ENCODE measurements at places on chromosomes 12 and 14.

- DNase-seq, result no peak
These were observed 222.9 kb downstream of the DPY19L2 start for GRCh38 chr12:63445224-63445880.

GRCh38 chr12:128810182-128811127 is 13.3 kb downstream of the SLC15A4 start:
- DNase-seq, result no peak

- no peak for DNase-seq
These were observed 8.0 kb upstream of the MGP start for GRCh38 chr12:14893506-14894250.

GRCh38 chr12:71007781-71008404 is 87.4 kb upstream of the PTPRR start:
- DNase-seq, result no peak

DNA sequence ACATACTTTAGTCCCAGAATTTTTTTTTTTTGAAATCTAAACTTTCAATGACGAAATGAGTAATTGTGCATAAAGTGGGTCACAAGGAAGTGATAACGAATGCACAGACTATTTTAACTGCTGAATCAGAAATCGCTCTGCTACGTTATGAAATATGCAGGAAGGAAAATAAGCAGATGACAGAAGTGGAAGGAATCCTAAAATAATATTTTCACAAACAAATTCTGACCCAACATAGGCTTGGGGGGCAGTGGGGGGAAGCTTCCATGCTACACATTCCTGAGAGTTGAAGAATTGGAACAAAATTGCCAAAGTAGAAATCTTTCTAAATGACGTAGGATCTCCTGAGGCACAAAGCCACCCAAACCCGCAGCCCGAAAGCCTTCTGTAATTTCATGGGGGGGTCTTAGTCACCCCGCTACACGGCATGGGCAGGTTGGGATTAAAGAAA is 89.6 kb downstream of the ARF6 start:
- no peak for DNase-seq
